Astrocyte (in vitro differentiated cells and primary cell): ENCODE measurements at places on chromosomes 11 and 22. TPM values are rescaled to one million over a fixed set of nuclear protein-coding genes. Genes with fewer than 3 reads are reported as not detected.

DNA sequence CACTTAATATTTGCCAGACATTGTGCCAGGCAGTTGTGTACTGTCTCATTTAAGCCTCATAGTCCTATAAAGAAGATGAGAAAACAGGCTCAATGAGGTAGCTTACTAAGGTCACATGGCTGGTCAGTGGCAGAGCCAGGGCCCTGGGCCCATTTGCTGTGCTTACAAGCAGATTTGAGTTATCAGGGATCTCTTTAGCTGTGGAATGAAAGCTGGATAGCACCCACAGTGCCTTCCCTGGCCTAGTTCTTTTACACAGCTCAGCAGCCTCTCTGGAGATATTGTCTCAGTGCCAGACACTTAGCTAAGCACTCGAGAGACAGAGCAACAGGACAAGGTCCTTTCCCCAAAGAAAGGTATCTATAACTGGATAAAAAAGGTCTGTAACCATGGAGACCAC, 6.1 kb downstream of the TMEM86A start:
- no peak overlapping the region for H3K27ac ChIP-seq
- H3K4me3 ChIP-seq, result no peak overlapping the region
- DNase-seq, result no peak
- peaks cover 20% of the 10 kb centered on the region for H3K27me3 ChIP-seq
- no peaks in the 10 kb centered on the region for H3K36me3 ChIP-seq

GRCh38 chr22:17083255-17083654, 1.5 kb upstream of the IL17RA start:
- DNase-seq, result no peak
- no peaks in the 10 kb centered on the region for H3K36me3 ChIP-seq
- H3K4me1 ChIP-seq, result peaks cover 8% of the 10 kb centered on the region
- H3K27ac ChIP-seq, result no peak overlapping the region

GRCh38 chr11:74297484-74297883, 14.0 kb downstream of the P4HA3 start:
- no peak overlapping the region for H3K4me3 ChIP-seq
- H3K4me1 ChIP-seq, result no peaks in the 10 kb centered on the region
- no peaks in the 10 kb centered on the region for H3K27me3 ChIP-seq
- no peak for DNase-seq
- H3K27ac ChIP-seq, result no peak overlapping the region

GRCh38 chr11:45209891-45210699, 63.7 kb downstream of the PRDM11 start:
- H3K4me3 ChIP-seq, result no peak overlapping the region
- no peaks in the 10 kb centered on the region for H3K27me3 ChIP-seq
- H3K4me1 ChIP-seq, result peaks cover 10% of the 10 kb centered on the region
- no peak overlapping the region for H3K27ac ChIP-seq
- H3K36me3 ChIP-seq, result no peaks in the 10 kb centered on the region

GRCh38 chr22:24514241-24515026, 19.3 kb downstream of the UPB1 start:
- H3K27ac ChIP-seq, result no peak overlapping the region
- H3K27me3 ChIP-seq, result peaks cover 13% of the 10 kb centered on the region
- DNase-seq, result no peak

DNA sequence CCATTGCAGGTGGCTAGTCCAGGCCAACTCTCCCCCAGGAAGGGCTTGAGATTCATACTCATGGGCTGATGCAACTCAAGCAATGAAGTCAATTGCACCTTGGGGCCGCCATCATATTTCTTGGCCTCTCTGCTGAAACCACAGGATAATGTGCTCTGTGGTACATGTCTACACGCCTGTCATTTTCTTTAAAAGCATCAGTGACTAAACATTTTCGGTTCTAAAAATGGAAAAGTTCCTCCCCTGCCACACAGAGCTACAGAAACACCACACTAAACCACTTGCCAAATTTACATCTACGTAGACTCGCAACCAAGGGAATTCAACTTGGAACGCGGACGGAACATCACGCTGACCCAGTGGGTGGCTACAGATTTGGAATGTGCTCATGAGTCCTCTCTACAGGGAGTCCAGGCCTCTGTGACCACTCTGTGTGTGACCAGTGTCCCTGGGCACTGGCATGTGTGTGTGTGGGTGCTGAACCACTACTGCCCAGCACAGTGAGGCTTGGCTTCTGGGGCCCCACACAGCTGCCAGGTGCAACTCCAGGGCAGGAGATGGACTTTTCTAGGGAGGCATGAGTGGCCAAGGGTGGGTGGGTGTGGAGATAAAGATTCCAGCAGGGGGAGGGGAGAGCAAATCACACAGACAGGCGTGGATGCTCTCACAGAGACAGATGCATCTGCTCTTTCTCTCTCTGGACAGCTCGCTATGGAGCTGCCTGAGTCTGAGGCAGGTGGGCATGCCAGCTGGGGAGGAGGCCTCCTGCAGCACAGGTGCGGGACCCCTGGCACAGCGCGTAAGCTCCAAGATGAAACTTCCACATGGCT, 261.9 kb downstream of the CTTN start:
- no peak overlapping the region for H3K27ac ChIP-seq
- H3K36me3 ChIP-seq, result no peaks in the 10 kb centered on the region
- peaks cover 5% of the 10 kb centered on the region for H3K27me3 ChIP-seq
- DNase-seq, result no peak
- peaks cover 4% of the 10 kb centered on the region for H3K4me1 ChIP-seq
- no peak overlapping the region for H3K4me3 ChIP-seq

DNA sequence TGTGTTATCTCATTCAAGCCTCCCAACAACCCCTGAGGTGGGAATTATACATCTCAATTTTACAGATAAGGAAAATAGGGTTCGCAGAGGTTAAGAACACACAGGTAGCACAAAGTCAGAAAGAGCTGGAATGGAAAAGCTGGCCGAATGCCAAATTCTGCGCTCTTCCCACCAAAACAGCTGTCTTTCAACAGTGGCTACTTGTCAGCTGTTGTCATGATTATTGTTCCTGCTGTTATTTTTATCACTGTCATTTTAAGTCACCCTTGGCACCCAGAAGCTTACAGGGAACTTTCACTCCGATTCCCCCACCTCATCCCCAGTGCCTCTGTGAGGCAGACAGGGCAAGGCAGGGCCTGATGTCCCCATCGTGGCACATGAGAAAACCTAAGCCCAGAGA, 74.5 kb upstream of the CSNK2A3 start:
- no peak for DNase-seq
- H3K4me1 ChIP-seq, result no peaks in the 10 kb centered on the region
- no peaks in the 10 kb centered on the region for H3K36me3 ChIP-seq
- no peak overlapping the region for H3K4me3 ChIP-seq

DNA sequence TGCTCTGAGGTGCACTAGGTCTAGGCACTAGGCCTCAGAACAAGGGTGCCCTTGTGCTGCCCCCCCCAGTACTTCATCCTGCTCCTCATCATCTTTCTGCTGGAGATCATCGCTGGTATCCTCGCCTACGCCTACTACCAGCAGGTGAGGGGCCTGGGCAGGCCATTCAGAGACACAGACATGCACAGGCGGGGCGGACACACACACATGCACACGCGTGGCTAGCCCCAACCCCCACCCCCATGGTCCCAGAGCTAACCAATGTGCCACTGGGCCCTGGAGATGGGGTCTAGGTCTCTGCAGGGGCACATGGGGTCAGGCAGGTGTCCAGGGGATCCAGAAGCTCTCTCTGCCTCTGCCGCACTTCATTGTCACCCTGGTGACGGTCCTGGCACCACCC, 3.9 kb downstream of the CD151 start:
- DNase-seq, result no peak
- no peaks in the 10 kb centered on the region for H3K27me3 ChIP-seq
- peaks cover 53% of the 10 kb centered on the region for H3K4me1 ChIP-seq

- H3K27me3 ChIP-seq, result peaks cover 58% of the 10 kb centered on the region
- H3K36me3 ChIP-seq, result no peaks in the 10 kb centered on the region
- no peak for DNase-seq
- H3K27ac ChIP-seq, result no peak overlapping the region
- H3K4me3 ChIP-seq, result no peak overlapping the region
Measured at GRCh38 chr11:19770277-19770676, 57.6 kb downstream of the NAV2 start.

DNA sequence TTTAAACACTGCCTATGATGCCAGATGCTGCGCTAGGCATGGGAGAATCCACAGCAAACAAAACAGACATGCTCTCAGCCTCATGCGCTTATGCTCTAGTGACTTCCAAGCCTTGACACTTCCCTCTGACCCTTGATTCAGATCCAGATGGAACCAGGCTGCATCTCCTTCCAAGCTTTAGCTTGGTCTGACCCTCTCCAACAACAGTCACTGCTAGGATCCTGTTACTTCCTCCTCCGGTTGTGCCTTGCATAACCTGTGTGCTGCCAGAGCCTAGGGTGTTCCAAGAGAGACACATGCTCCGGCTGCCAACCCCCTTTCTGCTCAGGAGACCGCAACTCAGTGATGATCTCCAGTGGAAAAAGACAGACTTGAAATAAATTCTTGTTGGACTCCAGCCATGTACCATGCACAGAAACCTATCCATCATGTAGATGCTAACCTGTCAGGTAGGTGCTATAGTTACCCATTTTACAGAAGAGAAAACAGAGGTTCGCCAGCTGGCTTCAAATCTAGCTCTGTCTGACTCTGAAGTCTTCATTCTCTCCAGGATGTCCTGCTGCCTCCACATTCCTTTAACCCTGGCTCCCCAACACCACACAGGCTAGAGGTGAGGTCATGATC, 136.3 kb upstream of the TEAD1 start:
- no peak overlapping the region for H3K4me3 ChIP-seq
- no peak for DNase-seq
- H3K27ac ChIP-seq, result no peak overlapping the region
- H3K27me3 ChIP-seq, result no peaks in the 10 kb centered on the region

DNA sequence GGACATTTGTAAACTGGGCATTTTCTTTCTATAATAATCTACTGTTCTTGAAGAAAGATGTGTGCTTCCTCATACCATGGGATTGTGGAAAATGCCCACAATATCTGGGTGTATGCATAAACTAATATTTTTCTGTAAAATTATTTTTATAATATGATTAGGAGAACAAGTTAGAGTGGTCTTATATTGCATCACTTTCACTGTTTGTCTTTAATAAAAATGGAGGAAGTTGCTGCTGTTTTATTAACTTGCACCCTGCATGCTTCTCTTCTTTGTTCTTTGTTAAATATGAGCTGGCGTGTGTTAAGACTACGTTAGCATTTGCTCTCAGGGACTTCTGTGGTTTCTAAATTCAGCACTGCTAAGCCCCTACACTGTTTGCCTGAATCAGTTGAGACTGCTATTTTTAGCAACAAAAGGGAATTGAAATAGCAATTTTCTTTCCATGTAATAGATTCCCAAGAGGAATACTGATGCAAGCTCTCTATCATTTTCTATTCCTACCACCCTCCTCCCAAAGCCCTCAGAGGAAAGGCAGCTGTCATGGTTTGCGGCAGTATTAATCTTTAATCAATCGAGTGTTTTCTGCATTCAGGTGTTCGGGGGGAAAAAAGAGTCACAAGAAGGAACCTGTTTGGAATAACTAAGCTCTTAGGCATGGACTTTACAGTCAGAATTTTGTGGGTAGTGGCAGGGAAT, 56.1 kb downstream of the HSD17B12 start:
- peaks cover 32% of the 10 kb centered on the region for H3K4me1 ChIP-seq
- peak; percentile 86 for DNase-seq
- no peaks in the 10 kb centered on the region for H3K36me3 ChIP-seq
- peak overlapping the region; percentile 76 for H3K27ac ChIP-seq
- no peaks in the 10 kb centered on the region for H3K27me3 ChIP-seq

- no peak overlapping the region for H3K4me3 ChIP-seq
- DNase-seq, result no peak
- no peaks in the 10 kb centered on the region for H3K27me3 ChIP-seq
- H3K4me1 ChIP-seq, result no peaks in the 10 kb centered on the region
Measured at GRCh38 chr11:7196396-7197146, 55.1 kb upstream of the SYT9 start.

GRCh38 chr11:30454111-30454510, 131.2 kb downstream of the ARL14EP start:
- H3K27ac ChIP-seq, result no peak overlapping the region
- no peak for DNase-seq
- H3K4me3 ChIP-seq, result no peak overlapping the region
- no peaks in the 10 kb centered on the region for H3K36me3 ChIP-seq
- H3K27me3 ChIP-seq, result no peaks in the 10 kb centered on the region

DNA sequence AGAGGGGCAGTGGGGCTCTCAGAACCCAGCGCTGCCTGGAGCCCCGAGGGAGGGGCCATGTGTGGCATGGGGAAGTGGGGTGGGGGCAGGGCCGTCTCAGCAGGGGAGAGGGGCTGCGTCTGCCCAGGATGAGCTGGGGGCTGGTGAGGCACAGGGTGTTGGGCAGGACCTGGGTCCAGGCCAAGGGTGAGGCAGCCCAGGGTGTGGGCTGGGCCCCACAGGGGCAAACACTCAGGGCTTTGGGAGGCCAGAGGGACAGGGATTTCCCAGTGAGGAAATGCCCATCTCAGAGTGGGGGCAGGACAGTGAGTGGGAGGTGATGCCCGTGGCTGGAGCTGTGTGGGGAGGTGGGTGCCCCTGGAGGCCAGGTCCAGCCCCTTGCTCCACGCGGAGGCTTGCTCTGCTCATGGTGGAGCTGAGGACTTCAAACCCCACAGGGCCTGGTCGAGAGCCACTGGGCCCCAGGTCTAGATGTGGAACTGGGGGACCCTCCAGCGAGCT, 5.4 kb downstream of the PLXNB2 start:
- no peak overlapping the region for H3K4me3 ChIP-seq
- no peak for DNase-seq
- H3K36me3 ChIP-seq, result no peaks in the 10 kb centered on the region
- H3K4me1 ChIP-seq, result peaks cover 64% of the 10 kb centered on the region
- H3K27ac ChIP-seq, result no peak overlapping the region

GRCh38 chr11:57424792-57425564, 1.9 kb downstream of the SLC43A3 start:
- peak overlapping the region; percentile 39 for H3K27ac ChIP-seq
- DNase-seq, result peak; percentile 84
- H3K4me3 ChIP-seq, result no peak overlapping the region
- no peaks in the 10 kb centered on the region for H3K36me3 ChIP-seq

DNA sequence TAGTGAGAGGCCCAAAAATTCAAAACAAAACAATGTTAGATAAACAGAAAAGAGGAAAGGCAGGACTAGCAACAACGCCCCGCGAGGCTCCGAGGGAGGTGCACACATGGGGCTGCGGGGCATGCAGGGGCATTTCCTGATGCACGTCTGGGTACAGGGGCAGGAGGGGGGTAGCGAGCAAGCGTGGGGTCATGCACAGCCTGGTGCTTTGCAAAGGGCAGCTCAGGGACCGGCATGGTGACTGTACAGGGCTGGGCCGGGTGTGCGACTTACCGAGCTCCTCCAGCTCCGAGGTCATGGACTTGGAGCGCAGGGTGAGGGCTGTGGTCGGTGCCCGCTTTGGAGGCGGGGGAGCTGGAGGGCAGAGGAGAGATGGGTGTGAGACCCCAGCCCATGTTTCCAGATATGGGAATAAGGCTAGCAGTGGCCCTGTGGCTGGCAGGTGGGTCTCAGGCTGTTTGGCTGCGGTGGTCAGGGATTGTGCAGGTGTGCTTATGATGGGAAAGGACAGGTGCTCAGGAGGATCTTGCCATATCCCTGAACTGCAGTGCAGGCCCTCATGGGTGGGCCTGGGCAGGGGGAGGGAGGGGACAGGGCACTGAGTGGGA, 103.7 kb downstream of the CTTN start:
- no peak for DNase-seq
- no peak overlapping the region for H3K27ac ChIP-seq
- H3K4me1 ChIP-seq, result no peaks in the 10 kb centered on the region
- H3K4me3 ChIP-seq, result no peak overlapping the region

Gene FAR1
- 83.5 and 100 TPM in 2 replicates for total RNA-seq

Gene PPP2R5B
- 22.5 and 24.1 TPM in 2 replicates for total RNA-seq

Gene SNX32
- total RNA-seq, result 1.2 and 1.5 TPM in 2 replicates

Gene FXYD6
- total RNA-seq, result 8.1 and 10.5 TPM in 2 replicates

Gene KCNJ4
- 0.19 and 0.30 TPM in 2 replicates for total RNA-seq

Gene MRGPRE
- not detected in 2 replicates for total RNA-seq

Gene RFPL1
- total RNA-seq, result not detected in 2 replicates

Gene ACRV1
- not detected in 2 replicates for total RNA-seq

Gene APOL6
- 5.9 and 7.6 TPM in 2 replicates for total RNA-seq

Gene KIAA1671
- 21.7 and 28.4 TPM in 2 replicates for total RNA-seq
